ENCODE measurements at places on chromosomes 6 and 20.

DNA sequence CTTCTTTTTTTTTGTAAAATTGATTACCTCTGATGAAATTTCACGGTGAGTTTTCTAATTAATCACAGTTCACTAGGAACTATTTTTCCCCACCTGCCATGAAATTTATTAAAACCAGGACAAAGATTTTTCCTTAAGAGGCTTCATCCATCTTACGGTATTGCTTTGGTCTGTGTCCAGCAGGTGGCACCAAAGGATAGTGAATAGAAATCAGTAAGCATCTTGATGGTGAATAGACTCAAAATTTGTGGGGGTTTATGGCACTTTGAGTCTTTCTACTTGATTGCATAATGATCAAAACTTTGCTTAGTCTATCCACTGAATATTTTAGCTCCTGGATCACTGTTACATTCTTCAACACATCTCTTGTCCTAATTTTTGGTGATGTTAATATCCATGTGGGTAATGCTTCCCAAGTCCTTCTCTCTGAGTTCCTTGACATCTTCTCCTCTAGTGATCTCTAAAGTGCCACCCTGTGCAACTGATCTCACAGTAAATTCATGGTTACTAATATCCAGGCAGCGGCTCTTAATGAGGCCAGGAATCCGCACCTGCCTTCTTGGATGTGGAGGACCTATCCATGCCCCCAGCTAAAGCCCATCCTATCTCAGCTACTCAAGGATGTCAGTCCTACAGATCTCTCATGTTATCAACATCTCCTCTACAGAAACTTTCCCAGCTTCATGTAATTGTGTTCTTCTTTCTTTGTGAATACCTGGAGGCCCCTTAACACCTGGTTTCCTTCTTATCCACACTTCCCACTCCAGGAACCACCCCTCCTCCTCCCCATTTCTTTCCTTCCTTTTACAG, 54.5 kb downstream of the STMND1 start:
- peak; percentile 60 for DNase-seq

DNA sequence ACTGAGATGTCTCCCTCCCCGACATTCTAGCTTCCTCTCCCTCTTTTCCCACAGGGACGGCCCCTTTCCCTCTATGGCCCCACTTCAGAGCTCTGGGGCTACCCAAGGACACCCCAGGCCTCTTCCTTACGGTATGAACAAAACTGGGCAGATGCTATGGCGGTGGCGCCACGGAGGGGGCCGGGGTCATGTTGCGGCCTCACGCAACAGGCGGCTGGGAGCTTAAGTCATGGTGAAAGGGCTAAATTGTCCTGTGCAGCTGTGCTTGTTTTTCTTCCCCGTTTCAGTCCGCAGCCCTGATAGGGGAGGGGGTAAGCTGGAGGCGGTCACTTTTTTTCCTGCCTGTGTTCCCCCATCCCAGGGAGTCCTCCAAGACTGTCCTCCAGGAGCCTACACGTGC, 17.6 kb upstream of the KIAA1755 start:
- no peak for DNase-seq

DNA sequence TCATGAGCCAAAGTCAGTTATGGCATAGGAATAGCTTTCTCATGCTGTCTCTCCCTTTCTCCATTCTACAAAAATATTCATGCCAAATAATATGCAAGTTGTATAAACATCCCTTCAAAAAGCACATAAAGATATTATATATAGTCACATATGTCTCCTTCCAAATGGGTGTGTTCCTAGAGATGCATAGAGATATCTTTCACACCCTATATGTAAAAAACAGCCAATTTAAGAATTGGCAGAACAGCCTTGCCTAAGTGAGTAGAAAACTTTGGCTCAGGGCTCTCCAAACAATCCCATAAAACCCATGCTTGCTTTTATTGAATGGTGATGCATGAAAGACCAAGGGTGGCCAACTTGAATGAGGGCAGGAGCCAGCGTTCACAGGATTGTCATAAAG, 274.7 kb upstream of the SUPT3H start:
- no peak for DNase-seq

DNA sequence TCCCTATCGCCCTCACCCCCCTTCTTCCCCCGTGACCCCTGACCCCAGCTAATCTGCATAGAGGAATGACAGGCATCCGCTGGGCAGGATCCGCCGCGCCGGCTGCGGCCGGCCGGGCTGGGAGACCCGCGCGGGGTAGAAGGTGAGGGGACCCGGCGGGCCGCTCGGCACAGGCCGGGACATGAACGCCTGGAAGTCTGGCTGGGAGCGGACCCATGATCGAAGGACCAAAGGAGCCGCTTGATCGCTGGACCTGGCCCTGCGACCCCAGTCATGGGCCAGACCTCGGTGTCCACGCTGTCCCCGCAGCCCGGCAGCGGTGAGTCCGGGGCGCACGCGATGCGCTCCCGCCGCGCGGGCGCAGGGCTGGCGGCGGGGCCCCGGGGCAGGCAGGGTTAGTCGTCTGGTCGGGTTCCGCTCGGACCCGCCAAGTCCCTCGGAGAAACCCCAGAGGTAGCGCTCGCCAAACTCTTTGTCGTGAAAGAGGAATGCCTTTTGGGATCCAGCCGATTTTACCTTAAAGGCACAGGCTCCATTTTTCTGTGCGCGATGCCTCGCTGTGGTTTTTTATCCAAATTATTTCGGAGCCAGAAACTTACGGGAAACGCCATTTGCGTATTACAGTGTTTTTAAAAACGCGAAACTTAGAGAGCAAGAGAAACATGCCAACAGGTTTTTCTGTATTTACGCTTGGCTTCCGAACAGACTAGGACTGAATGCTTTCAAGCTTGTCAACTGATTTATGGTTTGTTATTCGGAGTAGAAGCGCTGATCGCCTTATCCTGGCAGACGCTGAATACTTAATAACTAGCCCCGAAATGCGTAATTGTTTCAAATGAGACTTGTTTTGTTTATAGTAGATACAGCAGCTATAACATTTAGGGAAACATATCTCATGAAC, at the start of gene PHACTR2:
Gene PHACTR2 (plus strand): TSS at position 75 of the 901 bp plus-strand sequence. CDS start 199 bp downstream, at position 274.
- DNase-seq = peak; percentile 75

GRCh38 chr6:74902089-74902488, 303.8 kb downstream of the COL12A1 start:
- no peak for DNase-seq

DNA sequence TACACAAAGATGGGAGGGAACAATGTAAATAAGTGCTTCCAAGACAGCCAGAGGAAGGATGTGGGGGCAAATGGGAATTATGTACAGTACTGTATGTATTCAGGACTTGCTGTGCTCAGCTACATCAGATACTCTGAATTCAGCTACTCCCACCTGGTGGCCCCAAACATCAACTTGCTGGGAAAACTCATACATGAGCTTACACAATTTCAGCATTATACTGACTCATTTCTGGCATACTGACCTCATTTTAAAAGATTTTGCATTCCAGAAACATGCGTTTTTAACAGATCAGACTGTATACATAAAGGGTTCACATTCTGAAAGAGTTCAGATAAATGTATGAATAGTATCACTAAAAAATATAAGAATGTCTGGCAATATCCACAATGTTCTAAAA, 59.7 kb downstream of the GPX5 start:
- DNase-seq = no peak

- DNase-seq = no peak
These were observed 17.3 kb upstream of the TENT5A start for GRCh38 chr6:81769824-81770223.

GRCh38 chr20:33787253-33787891, 23.8 kb upstream of the CHMP4B start:
- DNase-seq = no peak

- peak; percentile 9 for DNase-seq
These were observed 72.3 kb downstream of the JARID2 start for GRCh38 chr6:15317934-15318902.

- no peak for DNase-seq
These were observed 54.4 kb upstream of the SIRPG start for GRCh38 chr20:1711826-1712601.

All from NCI-H1417 (cell line).